Cardiac muscle cell (in vitro differentiated cells and primary cell): ENCODE measurements at places on chromosomes 3 and 15. TPM values are rescaled to one million over a fixed set of nuclear protein-coding genes. Genes with fewer than 3 reads are reported as not detected.
A peak's percentile ranks its signal among the peaks of the same experiment; 100 is the strongest.

The GADL1 gene
- total RNA-seq: 10.8 and 13.5 TPM in 2 replicates

The MEGF11 gene
- 0.28 and 0.30 TPM in 2 replicates for total RNA-seq

The CTXN2 gene
- not detected in 2 replicates for total RNA-seq

DNA sequence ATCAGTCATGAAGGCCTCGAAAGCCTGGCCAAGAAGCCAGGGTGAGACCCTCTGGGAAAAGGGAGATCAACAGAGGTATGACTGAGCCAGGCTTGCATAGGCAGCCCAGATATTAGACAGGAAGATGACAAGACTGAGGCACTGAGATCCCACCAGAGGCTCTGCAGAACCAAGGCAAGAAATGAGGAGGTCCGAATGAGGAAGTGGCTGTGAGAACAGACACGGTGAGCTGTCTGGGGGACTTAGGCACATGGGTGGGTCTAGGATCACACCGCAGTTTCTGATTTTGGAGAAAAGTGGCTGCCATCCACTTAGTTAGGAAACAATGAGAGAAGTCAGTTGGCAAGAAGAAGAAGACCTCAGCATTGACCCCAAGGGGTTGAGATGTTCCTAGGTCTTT, 31.5 kb upstream of the PRSS50 start:
- no peak overlapping the region for H3K27ac ChIP-seq
- H3K4me3 ChIP-seq: no peak overlapping the region
- H3K4me1 ChIP-seq: no peaks in the 10 kb centered on the region
- H3K36me3 ChIP-seq: no peaks in the 10 kb centered on the region
- no peaks in the 10 kb centered on the region for H3K27me3 ChIP-seq

DNA sequence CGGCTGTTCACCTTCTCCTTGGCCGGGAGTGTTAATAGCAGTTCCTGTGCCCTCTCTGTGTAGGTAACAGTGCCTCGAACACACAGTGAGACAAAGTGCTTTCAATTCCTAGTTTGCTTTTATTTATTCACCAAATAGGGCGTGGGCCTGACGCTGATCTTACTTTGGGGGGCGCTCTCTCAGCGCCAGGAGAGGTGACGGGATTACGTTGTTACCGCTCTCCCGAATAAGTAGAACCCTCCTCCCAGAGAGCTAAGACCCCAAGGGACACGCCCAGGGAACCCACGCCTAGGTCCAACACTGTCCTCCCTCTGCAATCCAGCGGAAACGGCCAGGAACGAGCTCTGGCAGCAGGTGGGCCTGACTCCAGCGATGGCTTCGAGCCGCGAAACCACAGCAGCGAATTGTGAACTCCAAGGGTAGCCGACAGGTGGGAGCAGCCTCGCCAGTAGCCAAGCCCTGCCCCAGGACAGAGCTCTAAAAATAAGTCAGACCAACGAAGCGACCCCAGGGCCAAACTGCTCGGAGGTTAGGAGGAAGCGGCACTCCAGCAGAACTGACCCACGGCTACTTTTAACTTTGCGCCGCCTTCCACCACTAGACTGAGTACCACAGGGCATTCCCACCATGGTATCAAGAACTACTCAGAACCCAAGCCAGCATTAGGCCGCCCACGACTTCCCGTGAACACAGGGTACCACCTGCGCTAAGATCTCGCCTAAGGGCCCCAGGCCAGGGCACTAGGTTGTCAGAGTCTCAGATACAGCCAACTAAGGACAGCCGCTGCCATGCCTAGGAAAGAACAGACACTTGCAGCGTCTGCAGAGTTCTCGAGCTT, 1.6 kb upstream of the SIN3A start:
- peak overlapping the region; percentile 54 for H3K4me3 ChIP-seq
- H3K27me3 ChIP-seq: no peaks in the 10 kb centered on the region
- H3K36me3 ChIP-seq: no peaks in the 10 kb centered on the region
- H3K4me1 ChIP-seq: no peaks in the 10 kb centered on the region
- peak; percentile 68 for DNase-seq

- H3K4me1 ChIP-seq: no peaks in the 10 kb centered on the region
- H3K4me3 ChIP-seq: no peak overlapping the region
These were observed 44.3 kb upstream of the TM4SF1 start for GRCh38 chr3:149421764-149422163.

GRCh38 chr3:56839784-56840715, 38.3 kb upstream of the ARHGEF3 start:
- H3K27ac ChIP-seq: no peak overlapping the region
- no peaks in the 10 kb centered on the region for H3K27me3 ChIP-seq
- H3K4me3 ChIP-seq: no peak overlapping the region
- no peak for DNase-seq

- no peak overlapping the region for H3K4me3 ChIP-seq
- no peak overlapping the region for H3K27ac ChIP-seq
- H3K4me1 ChIP-seq: peaks cover 11% of the 10 kb centered on the region
- no peaks in the 10 kb centered on the region for H3K36me3 ChIP-seq
- DNase-seq: no peak
These were observed 70.8 kb downstream of the GOLGA8B start for GRCh38 chr15:34512628-34513027.

DNA sequence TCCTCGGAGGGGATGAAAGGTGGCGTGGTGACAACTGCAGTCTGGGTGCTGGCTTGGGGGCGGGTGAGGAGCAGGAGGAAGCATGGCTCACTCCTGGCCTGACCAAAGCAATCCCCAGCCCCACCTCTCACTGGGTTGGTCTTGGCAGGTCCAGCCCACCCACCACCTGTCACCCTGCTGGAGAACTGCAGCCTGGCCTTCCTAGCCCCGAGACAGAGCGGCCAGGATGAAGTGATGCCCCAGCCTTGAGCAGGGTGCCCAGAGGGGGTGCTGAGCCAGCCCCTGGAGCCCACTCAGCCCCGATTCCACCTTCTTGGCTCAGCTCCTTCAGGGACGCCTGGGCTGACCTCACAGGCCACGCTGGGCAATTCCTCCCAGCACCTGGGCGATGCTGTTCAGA, 89.9 kb downstream of the IQSEC1 start:
- DNase-seq: no peak
- H3K36me3 ChIP-seq: no peaks in the 10 kb centered on the region
- no peak overlapping the region for H3K4me3 ChIP-seq
- no peaks in the 10 kb centered on the region for H3K4me1 ChIP-seq
- no peaks in the 10 kb centered on the region for H3K27me3 ChIP-seq
- H3K27ac ChIP-seq: no peak overlapping the region

DNA sequence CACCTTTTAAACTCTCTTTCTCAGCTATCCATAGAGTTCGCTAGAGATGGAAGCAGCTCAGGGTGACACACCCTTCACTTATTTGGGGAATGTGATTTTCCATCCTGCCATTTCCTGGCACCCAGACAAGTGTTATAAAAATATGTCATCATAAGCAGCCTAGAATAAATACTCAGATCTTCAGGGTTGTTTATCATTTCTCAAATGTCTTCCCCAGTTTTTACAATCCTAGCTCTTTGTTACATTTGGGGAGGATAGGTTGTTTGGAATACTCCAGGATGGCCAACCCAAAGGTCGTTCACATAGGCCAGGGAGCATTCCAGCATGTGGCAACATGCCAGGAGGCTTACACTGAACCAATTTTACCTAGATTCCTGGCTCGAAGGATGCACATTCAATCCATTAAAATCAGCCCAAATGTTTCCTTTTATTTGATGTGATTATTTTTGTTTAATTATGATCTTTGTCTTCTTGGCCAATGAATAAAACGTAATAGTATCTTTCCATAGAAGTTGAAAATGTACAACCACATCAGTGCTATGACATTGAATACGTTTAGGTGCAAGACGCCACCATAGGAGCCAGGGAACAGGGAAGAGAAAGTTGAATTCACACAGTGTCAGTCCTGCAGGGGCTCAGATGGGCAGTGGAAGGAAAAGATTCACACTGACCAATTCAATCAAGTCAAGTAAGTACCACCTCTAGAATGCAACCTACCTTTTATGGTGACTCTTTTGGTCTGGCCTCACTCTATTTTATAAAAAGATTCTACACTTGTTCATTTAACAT, 537.7 kb upstream of the MDFIC2 start:
- no peak overlapping the region for H3K4me3 ChIP-seq
- no peaks in the 10 kb centered on the region for H3K27me3 ChIP-seq
- H3K36me3 ChIP-seq: no peaks in the 10 kb centered on the region
- DNase-seq: no peak
- H3K4me1 ChIP-seq: no peaks in the 10 kb centered on the region

DNA sequence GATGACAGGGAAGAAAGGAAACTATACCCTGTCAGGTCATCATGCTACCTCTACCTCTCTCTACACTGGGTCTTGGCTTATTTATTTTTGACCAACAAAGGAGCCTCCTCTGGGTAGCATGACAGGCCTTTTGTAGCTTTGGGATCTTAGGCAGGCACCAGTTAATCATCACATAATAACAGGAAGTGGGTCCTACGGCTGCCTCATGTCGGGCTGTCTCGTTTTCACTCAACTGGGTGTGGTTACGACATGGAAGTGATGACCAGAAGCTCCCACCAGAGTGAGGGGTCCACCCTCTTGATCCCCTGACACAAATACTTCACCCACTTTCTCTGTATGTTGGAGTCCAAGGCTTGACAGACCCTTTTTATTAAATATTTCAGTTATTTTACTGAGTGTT, 105.3 kb downstream of the CD47 start:
- H3K4me1 ChIP-seq: peaks cover 21% of the 10 kb centered on the region
- no peak for DNase-seq
- H3K4me3 ChIP-seq: no peak overlapping the region
- H3K27me3 ChIP-seq: no peaks in the 10 kb centered on the region
- H3K36me3 ChIP-seq: no peaks in the 10 kb centered on the region

GRCh38 chr3:188432802-188433520, 279.0 kb downstream of the LPP start:
- H3K4me1 ChIP-seq: no peaks in the 10 kb centered on the region
- peak; percentile 86 for DNase-seq
- H3K4me3 ChIP-seq: no peak overlapping the region
- H3K27me3 ChIP-seq: no peaks in the 10 kb centered on the region

GRCh38 chr15:36230776-36231175, 348.6 kb upstream of the CDIN1 start:
- H3K27ac ChIP-seq: no peak overlapping the region
- no peak for DNase-seq
- H3K36me3 ChIP-seq: no peaks in the 10 kb centered on the region
- H3K4me1 ChIP-seq: peaks cover 4% of the 10 kb centered on the region
- no peaks in the 10 kb centered on the region for H3K27me3 ChIP-seq

DNA sequence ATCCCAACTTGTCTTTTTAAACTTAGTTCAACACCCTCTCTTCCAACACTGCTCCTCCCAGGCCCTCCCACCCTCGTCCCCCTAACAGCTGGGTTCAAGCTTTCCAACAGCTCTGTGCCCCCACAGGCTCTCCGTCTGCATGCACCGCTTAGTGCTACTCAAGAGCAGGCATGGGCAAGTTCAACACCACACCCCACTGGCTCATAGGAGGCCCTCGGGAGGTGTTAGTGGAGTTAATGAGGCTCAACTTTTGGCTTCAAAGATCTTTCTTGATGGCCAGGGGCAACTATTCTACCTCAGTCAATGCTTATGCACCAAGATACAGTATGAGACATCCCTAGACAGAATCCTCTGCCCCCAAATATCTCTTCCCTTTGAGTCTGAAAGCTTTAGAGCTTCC, 114.4 kb downstream of the ANP32A start:
- H3K27ac ChIP-seq: peak overlapping the region; percentile 91
- no peaks in the 10 kb centered on the region for H3K36me3 ChIP-seq
- H3K27me3 ChIP-seq: no peaks in the 10 kb centered on the region

DNA sequence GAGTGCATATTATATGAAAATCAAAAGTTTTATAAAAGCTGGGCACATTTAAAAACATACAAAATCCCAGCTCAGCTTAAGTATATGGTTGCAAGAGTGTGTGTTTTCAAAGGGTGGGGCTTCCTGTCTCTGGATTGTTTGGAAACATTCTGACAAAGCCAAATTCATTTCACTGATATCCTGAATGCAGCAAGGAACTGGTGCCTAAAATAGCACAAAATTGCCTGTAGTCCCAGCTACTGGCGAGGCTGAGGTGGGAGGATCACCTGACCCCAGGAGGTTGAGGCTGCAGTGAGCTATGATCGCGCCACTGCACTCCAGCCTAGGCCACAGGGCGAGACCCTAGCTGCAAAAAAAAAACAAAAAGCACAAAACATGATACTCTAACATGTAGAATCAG, 13.0 kb upstream of the TJP1 start:
- no peak overlapping the region for H3K4me3 ChIP-seq
- no peaks in the 10 kb centered on the region for H3K36me3 ChIP-seq
- H3K27me3 ChIP-seq: no peaks in the 10 kb centered on the region

- H3K4me3 ChIP-seq: no peak overlapping the region
- no peak overlapping the region for H3K27ac ChIP-seq
- no peak for DNase-seq
- no peaks in the 10 kb centered on the region for H3K36me3 ChIP-seq
- no peaks in the 10 kb centered on the region for H3K27me3 ChIP-seq
- H3K4me1 ChIP-seq: no peaks in the 10 kb centered on the region
These were observed 111.1 kb upstream of the ABI3BP start for GRCh38 chr3:101104321-101104720.

DNA sequence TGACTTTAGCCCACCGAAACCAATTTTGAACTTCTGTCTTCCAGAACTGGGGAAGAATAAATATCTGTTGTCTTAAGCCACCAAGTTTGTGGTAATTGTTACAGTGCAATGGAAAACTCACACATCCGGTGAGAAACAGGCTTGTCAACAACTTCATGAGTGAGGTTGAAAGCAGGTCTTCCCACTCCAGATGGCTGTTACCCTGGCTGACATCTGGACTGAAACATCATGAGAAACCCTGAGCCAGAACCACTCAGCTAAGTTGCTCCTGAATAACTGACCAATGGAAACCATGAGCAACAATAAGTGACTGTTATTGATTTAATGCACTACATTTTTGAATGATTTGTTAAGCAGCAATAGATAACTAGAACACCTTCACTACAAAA, 10.3 kb downstream of the ACSBG1 start:
- H3K4me1 ChIP-seq: peaks cover 12% of the 10 kb centered on the region
- no peak overlapping the region for H3K4me3 ChIP-seq
- no peak for DNase-seq
- H3K27me3 ChIP-seq: no peaks in the 10 kb centered on the region
- H3K36me3 ChIP-seq: no peaks in the 10 kb centered on the region

- H3K4me3 ChIP-seq: no peak overlapping the region
- H3K27me3 ChIP-seq: no peaks in the 10 kb centered on the region
- H3K4me1 ChIP-seq: no peaks in the 10 kb centered on the region
- peak; percentile 75 for DNase-seq
- no peak overlapping the region for H3K27ac ChIP-seq
These were observed 60.3 kb downstream of the STRIT1 start for GRCh38 chr3:155233213-155233612.

GRCh38 chr15:61141497-61142125, 87.5 kb downstream of the RORA start:
- H3K4me3 ChIP-seq: no peak overlapping the region
- H3K36me3 ChIP-seq: no peaks in the 10 kb centered on the region
- no peaks in the 10 kb centered on the region for H3K4me1 ChIP-seq
- H3K27ac ChIP-seq: no peak overlapping the region
